HFFc6 (cell line): ENCODE measurements at places on chromosomes 16 and 17.

DNA sequence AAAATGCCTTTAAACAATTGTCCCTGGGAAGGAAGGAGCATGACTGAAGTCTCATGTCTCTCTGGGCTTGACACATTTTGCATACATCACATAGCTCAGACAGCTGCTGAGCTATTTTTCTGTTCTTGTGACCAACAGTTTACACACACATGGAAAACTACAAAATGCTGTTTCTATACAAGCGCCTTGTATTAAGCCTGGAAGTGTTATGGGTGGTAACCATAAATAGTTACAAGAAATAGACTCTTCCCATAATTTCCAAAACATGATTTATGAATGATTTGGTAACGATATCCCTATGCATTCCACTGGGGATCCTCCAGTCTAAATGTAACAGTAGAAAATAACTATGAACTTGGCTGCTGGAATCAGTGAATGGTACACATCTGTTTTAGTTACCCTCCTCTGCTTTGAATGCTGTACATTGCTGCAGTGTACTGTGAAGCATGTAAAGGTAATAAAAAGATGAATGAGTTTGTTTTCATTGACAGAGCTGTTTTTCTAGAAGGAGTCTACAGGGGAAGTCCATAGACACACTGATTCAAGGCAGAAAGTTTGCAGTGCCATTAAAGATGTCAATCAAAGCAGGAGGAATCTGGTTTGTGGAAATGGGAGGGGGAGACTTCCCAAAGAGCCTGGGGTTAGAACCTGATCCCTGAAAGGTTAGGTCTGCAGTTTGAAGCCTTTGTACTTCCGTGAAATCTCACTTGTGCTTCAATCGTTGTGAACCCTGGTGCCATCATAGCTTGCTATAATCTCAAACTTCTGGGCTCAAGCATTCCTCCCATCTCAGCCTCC, 5.0 kb downstream of the ACSF2 start:
- no peak for DNase-seq

DNA sequence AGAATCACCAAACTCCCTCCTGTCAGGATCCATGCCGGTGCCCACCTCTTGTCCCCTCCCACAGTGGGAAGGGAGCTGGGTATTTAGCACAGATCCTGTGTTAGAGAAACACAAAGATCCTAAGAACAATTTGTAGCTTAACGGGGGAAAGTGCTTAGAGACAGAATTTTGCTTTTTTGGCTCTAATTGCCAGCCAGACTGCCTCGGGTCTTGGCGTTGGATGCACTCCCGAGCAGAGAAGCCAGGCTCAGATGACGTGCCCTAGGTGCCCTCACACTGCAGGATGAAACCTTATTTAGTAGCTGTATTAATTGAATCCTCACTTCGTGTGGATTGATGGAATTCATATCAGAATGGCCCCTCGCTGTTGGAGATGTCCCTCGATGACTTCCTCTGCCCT, 22.5 kb upstream of the MAF start:
- no peak for DNase-seq

DNA sequence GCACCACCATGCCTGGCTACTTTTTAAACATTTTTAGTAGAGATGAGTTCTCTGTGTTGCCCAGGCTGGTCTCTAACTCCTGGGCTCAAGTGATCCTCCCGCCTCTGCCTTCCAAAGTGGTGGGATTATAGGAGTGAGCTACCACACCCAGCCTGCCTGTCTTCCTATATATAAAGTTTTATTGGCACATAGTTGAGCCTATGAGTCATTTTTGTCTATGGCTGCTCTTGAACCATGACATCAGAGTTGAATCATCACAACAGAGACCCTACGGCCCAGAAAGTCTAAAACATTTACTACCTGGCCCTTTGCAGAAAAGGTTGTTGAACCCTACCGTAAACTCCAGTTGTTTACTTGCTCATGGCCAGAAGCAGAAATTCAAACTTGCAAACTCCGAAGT, 7.9 kb downstream of the SEPTIN12 start:
- DNase-seq = no peak

GRCh38 chr17:31740611-31741082, 118.4 kb downstream of the COPRS start:
- DNase-seq = peak; percentile 97

GRCh38 chr16:9279291-9280068, 188.0 kb downstream of the HAPSTR1 start:
- DNase-seq = no peak

GRCh38 chr16:58012481-58012880, 11.3 kb downstream of the USB1 start:
- DNase-seq = no peak

DNA sequence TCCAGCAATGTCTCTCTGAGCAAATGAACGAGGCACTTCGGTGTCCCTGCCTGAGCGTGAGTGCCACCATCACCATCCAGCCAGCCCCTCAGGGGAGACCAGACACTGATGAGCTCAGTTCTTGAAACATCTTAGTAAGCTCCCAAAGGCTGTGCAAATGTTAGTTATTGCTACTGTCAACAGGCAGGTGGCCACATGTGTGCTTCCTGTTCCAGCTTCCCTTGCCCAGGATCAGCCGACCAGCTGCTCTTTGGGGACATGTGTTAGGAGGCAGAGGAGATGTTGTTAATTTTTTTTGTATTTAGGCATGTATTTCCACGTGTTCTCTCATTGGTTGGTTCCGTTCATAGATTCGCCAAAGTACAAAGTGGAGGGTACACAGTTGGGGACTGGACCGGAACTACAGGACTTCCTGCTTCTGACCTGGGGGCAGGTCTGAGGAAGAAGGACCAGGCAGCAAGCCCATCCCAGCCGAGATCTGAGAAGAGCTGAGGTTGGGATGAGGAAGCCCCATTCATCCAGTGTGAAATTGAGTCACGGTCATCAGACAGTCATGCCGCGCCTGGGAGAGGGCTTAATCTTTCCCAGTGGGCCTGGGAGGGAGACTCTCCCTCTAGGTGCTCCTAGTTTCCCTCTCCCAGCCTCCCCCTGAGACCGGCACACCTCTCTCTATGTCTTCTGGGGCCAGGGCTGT, 3.8 kb downstream of the TTYH2 start:
- no peak for DNase-seq

DNA sequence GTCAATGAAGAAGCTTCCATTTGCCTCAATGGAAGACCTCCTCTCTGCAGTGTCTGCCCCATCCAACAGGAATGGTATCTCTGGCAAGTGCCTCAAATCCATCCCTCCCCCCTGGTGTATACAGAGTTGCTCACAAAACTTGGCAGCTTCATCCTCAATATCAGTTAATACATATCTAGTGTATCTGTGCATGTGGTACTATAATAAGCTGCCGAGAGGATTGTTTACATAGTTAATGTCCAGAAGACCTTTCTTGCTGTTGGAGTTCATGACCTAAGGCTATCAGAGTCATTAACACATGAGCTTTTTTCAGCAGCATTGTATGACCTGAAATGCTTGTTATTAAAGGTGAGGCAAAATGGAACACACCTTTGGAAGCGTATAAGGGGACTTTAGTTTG, 14.0 kb upstream of the RASL10B start:
- DNase-seq = no peak

DNA sequence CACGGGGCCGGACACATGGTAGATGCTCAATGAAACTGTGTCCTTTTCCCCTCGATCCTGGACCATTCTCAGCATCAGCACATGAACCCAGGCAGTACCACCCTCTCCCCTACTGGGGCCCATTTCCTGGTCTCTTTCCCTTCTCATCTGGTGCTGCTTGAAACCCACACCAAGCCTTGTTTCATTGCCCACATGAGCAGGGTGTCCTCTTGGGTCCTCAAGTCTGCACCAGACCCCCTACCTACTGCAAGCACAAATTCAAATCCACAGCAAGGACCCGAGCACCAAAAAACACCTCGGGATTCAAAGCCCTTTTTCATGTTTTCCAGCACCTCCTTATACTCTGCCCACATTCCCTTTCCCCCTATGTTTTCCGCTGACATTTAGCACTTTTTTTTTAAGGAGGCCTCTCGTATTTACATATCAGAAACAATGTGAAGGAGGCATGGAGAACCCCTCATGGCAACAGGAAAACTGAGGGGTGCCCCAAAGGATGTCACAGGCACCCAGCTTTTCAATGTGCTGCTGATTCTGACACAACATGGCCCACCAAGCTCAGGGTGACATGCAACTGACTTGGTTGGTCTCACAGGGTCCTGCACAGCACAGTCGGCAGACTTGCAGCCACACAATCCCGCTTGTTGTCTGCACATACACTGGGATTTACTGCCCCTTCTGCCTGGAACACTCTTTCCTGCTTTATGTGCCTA, 4.6 kb upstream of the CCL1 start:
- no peak for DNase-seq

- DNase-seq = no peak
Observed at GRCh38 chr16:66524601-66525164, 25.2 kb downstream of the TK2 start.

DNA sequence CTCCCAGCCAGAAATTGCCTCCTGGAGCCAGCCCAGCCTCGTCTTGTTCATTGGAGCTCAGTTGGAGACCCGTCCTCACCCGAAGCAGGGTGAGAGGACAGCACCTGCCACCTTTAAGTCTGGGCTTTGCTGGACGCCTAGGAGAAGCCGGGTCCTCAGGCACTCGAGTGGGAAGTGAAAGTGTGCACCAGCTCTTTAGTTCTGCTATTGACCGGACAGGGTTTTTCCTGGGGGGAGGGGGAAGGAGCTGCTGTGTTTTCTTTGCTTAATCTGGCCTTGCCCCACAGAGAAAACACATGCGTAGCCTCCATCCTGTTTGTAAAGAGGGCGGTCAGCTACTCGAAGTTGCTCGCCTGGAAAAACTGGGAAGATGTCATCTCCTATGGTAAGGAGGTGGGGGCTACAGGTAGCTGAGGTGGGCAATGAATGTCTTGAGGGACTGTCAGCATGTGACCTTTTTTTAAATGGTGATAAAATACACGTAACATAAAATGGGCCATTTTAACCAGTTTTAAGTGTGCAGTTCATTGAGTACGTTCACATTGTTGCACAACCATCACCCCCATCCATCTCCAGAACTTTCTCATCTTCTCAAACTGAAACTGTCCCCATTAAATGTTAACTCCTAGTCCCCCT, 34.4 kb downstream of the CMIP start:
- no peak for DNase-seq

DNA sequence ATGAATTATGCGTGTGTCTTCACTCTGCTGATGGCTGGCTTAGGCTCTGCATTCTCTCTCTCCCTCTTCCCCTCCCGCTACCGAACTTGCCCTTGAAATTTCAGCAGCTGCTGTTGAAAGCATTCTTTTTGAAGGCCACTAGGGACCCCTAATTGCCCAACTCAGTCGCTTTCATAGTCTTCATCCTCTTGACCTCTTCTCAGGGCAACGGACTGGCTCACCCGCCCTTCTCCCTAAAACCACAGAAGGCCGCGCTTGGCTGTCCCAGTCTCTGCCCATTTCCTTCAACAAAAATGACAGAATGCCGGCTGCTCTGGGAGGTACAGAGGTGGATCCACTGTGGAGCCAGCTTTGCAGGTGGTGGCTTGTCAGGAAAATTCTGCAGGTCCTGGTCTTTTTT, 21.0 kb upstream of the FMNL1 start:
- no peak for DNase-seq

DNA sequence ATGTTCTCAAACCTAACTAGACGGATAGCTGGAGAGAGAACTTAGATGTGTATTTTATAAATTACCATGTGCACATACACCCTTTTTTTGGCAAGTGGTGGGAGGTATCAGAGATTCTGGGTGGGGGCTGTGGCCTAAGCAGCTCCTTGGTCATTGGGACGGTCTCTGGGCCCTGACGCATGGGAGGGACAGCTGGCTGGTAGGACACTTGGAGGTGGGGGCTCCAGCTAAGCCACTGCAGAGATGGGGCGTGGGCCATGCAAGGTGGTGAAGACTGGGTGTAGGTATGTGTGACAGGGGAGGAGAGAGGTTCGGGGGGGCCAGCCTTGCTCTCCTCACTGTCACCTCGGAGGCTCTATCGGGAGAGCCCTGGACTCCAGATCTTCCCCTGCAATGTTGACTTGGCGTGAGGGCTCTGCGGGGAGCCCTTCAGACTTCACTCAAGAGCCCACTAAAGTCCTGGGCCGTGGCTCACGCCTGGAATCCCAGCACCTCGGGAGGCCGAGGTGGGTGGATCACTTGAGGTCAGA, 17.1 kb downstream of the C1QTNF1 start:
- no peak for DNase-seq

GRCh38 chr16:89867918-89868317, 5.5 kb upstream of the TCF25 start:
- DNase-seq = no peak

DNA sequence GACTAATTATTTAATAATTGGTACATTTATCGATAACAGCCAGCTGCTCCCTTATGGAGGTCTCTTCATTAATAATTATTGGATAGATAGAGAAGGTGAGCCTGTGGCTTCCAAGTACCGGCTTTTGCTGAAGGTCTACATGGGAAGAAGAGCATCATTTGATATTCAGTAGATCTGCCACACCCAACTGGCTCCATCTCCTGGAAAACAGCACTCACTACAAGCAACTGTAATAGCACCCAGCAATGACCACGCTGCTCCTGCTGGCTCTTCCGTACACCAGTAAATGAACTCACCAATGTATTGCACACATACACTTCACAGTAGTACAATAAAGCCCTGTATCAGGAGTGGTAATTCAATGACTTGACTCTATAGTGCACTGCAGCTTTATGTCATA, 19.5 kb downstream of the MARVELD3 start:
- DNase-seq = peak; percentile 13

GRCh38 chr16:57592591-57593003, 35.8 kb upstream of the ADGRG1 start:
- no peak for DNase-seq

- DNase-seq = peak; percentile 87
Observed at GRCh38 chr16:68064791-68065365, 20.3 kb upstream of the NFATC3 start.

GRCh38 chr17:78790552-78790951, 8.5 kb upstream of the CYTH1 start:
- no peak for DNase-seq

DNA sequence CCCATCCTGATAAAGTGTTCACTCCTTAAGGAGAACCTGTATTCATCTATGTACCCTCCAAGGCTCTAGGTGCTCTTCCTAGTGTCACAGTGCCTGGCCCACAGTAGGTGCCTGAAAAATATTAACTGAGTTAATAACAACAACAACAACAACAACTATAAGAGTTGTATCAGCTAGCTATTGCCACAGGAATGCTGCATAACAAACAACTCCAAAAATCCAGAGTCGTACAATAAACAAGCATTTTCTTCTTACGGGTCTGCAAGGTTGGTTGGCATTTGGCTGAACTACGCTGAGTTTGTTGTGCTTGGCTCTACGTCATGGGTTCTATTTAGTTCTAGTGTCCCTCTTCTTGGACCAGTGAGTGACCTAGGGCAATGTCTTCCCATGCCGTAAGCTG, 29.2 kb downstream of the TMC5 start:
- DNase-seq = no peak

- no peak for DNase-seq
Observed at GRCh38 chr16:20871258-20871657, 28.9 kb downstream of the DCUN1D3 start.

DNA sequence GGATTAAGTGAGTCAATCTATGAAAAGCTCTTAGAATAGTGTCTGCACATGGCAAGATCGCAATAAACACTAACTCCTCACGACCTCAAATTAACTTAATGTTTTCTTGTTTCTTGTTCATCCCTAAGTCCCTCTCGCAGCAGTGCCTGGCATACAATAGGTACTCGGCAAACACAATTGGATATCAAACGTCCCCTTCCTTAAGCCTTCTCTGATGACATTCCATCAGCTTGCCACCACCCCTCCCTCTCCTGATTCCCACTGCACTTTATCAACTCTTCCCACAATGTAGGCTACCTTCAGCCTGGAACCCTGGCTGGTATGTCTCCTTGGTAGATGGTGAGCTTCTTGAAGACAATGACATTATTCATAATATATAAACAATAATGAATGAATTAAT, 33.3 kb downstream of the CCDC42 start:
- DNase-seq = no peak

GRCh38 chr17:50221266-50221863, 19.9 kb upstream of the COL1A1 start:
- no peak for DNase-seq
